ENCODE measurements at places on chromosomes 16 and 17.

- no peak for DNase-seq
Measured at GRCh38 chr16:76309639-76310335, 32.6 kb downstream of the CNTNAP4 start.

DNA sequence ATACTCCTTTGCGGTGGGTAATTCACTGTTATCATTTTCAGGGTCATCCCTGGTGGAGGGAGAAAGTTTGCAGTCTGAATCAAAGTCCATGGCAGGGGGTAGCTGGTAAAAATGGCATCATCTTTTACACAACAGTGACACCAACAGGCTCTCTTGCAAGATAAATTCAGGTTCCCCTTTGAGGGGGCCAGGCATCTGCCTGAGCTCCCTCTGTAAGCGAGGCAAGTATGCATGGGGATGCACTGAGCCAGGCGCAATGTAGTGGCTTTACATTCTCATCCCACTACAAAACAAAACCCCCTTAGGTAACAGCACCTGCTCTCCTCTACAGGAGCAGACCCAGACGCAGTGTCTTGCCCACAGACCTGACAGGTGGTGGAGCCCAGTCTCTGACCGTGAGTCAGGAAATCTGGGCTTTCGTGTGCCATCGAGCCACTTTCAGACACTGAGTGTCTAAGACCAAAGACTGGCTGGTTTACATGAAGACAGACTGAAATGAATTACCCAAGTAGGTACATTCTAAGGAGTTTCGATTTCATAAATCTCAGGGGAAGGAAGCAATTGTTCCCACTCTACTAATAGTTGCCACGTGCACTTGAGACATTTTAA, 17.7 kb downstream of the LITAFD start:
- DNase-seq = no peak

- DNase-seq = no peak
Measured at GRCh38 chr16:82044585-82044911, 9.5 kb downstream of the HSD17B2 start.

DNA sequence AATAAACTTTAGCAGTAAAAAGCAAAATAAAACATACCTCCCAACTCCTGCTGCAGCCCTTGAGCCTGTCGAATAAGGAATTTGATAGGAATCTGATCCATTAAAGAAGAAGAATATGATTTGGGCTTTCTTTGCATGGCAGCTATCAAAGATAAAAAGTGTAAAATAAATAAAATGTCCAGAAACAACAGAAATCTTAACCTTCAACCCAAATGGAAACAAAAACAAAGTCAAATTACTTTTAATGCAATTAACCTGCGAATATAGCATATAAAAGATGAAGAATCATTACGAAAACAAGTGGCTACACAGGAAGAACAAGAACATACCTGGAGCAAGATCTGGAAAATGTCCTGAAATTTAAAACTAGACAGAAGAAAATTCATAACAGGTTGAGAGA, 21.5 kb upstream of the BRIP1 start:
- DNase-seq = no peak

DNA sequence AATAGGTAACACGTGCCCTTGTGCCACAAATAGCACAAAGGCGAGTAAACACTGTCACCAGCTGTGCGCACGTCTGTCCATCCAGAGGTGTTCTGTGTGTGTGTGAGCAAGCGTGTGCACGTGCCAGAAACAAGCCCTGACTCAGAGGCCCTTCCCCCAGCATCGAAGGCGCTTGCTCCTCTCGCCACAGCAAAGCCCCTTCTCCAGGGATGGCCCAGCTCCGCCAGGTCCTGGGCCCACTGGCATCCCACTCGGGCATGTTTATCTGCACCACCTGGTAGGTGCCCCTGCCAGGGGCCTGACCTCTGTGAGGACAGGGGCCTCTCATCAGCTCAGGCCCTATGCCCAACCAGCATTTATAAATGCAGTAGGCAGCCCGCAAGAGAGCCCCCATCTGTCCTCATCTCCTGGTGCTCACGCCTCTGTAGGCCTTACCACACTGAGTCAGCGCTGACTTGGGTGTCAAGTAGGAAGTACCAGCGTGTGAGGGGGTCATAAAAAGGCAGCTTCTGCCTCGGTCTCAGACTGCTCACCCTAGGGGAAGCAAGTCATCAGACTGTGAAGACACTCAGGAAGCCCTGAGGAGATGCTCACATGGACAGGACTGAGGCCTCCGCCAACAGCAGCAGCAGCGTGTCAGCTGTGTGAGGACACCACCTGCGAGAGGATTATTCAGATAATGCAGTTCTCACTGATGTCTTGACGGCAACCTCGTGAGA, 10.8 kb downstream of the TMEM235 start:
- no peak for DNase-seq

- DNase-seq = peak; percentile 5
Measured at GRCh38 chr17:9434642-9435057, 141.0 kb downstream of the STX8 start.

DNA sequence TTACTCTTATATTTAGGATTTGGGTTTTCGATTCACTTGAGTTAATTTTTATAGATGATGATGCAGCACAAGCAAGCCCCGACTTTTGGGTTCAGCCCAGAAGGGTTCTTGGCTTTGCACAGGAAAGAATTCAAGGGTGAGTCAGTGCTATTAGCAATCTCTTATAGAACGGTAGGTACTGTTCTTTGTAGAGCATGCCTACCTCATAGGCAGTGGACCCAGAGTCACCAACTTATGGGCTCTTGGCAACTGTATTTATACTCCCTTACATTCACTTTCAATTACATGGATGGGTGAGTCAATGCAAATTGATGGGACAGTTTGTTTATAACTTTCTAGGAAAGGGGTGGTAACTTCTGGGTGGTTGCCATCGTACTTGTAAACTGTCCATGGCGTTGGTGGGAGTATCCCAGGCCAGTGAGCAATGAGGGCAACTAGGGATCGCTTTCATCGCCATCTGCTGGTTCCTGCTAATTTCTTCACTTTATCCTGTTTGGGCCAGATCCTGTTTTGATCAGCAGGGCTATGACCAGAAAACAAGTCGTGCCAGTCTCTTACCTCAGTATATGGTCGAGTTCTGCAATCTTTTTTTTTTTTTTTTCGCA, 362.6 kb downstream of the CNTNAP4 start:
- DNase-seq = no peak

- DNase-seq = no peak
Measured at GRCh38 chr17:47276444-47276843, 22.8 kb downstream of the ITGB3 start.

DNA sequence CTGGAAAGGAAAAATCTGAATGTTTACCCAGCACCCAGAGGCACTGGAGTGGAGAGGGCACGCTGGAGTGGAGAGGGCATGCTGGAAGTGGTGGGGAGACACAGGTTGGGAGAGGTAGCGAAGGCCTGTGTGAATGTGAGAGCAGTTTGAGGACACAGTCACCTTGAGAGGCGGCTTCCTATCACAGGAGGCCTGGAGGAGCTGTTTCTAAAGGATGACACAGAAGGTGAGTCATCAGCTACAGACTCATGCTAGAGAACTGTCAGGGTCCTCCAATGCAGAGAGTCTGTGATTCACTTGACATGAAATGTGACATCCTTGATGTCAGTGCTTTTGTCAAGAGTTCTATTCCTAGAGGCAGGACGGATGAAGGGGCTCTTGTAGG, 13.8 kb downstream of the CTRL start:
- no peak for DNase-seq

- no peak for DNase-seq
Measured at GRCh38 chr17:81301195-81302144, 6.4 kb upstream of the SLC38A10 start.

- DNase-seq = no peak
Measured at GRCh38 chr17:42563543-42563942, 1.6 kb downstream of the COASY start.

DNA sequence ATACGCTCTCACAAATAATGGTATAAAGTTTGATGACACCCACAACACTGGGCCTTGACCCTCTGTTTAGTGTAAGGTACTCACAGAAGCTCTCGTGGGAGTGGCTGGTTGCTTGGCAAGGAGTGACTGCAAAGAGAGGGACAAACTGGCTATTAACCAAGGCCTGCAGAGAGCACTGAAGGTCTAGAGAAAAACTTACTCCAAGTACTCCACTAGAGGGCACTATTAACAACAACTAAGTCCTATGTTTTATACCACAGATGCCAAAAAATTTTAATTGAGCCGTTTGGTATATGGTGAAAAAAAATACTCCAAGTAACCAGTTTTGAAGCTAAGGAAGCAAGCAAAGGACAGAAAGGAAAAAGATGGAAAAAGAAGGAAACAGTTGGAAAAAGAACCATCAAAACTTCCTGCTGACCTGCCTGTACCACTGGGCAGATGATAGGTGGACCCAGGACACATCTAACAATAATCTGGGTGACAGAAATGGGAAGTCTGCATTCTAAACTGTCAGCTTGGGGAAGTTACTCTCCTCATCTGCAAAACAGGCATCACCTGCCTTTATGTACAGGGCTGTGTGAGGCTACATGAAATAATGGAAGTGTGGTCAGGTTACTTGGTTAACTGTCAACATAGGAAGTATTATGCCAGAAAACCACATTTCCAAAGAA, 23.2 kb downstream of the DYNC1LI2 start:
- DNase-seq = no peak

- DNase-seq = no peak
Measured at GRCh38 chr17:81336930-81337325, 41.8 kb upstream of the SLC38A10 start.

- DNase-seq = no peak
Measured at GRCh38 chr16:35185366-35186044, 1726.1 kb downstream of the TP53TG3F start.

DNA sequence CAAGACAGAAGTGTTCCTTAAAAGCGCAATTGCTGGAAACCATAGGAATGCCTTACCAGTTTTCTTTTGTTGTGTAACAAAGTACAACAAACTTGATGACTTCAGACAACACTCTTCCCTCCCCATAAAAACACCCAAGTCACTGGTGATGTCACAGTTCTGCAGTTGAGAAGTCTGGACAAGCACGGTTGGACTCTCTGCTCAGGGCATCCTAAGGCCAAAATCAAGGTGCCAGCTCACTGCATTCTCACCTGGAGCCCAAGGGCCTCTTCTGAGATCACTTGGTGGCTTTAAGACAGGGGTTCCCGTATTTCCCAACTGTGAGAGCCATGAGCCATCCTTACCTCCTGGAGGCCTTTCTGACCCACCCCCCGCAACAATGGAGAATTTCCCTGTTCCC, 45.6 kb upstream of the MEAK7 start:
- no peak for DNase-seq

Data from retinal pigment epithelial cell (primary cell).